Stimulated activated CD4-positive, alpha-beta T cell treated with anti-CD3 and anti-CD28 coated beads, TNF-alpha, amount 100 ng/mL, for 24 hours (primary cell): ENCODE measurements at places on chromosomes 16 and 17.

DNA sequence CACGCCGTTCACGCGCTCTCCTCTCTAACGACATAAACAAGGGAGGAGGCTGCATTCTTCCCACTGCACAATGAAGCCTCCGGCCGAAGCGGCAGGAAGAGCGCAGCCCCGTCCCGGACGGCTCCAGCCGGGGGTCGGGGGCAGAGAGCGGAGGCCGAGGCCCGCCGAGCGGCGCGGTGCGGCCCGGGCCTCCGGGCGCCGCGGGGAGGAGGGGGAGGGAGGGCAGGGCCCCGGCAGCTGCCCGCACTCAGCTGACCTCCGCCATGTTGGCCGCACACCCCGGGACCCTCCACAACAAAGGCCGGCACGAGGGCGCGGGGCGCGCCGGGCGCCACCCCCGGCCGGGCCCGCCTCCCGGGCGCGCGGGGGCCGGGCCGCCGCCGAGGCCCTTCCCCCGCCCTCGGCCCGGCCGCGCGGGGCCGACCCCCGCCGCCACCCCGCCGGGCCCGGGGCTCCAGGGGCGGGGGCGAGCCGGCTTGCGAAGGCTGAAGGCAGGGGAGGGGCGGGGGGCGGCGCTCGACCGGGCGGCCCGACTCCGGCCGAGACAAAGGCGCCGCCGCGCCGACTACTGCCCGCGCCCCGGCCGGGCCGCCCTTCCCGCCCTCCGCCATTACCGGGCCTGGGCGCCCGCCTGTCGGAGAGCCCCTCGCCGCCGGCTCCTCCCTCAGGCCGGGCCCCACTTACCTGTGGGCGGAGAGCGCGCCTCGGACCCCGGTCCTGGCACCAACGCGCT is 527 bp downstream of the SIAH1 start:
- DNase-seq = no peak

- DNase-seq = no peak
Observed at GRCh38 chr17:28466521-28467048, 6.9 kb upstream of the SLC13A2 start.

GRCh38 chr17:8506145-8506544 is 70.5 kb downstream of the NDEL1 start:
- DNase-seq = no peak

- no peak for DNase-seq
Observed at GRCh38 chr16:4882633-4883285, 35.5 kb downstream of the UBN1 start.

DNA sequence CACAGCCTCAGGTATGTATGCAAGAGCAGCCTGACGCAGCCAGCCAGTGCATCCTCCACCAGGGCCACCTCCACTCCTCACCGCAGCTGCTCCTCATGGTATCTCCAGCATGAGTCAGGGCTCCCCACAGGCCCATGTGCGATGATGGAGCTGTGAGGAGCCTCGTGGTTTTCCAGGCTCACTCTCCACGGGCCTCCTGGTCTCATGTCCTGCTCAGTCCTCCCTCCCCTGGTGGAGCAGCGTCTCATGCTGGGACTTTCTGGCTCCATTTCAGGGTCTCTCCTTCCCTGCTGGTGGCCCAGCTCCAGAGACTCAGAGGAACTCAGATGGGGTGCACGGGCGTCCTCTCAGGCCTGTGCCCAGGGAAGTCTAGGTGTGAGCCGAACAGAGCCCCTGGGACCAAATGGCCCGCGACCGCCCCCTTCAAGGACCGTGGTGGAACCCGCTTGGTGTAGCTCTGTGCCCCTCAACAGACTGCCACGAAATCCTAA is 70.4 kb downstream of the METRNL start:
- no peak for DNase-seq

GRCh38 chr16:5557448-5557847 is 459.9 kb upstream of the EEF2KMT start:
- DNase-seq = no peak

DNA sequence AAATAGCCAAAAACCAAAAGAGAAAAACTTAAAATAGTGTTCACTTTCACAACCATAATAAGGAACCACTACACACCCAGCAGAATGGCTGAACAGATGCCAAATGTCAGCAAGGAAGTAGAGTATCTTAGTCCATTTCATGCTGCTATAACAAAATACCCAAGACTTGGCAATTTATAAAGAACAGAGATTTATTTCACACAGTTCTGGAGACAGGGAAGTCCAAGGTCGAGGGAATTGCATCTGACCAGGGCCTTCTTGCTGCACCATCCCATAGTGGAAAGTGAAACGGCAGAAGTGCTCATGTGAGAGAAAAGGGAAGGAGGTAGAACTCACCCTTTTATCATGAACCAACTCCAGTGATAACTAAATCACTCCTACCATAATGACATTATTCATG is 33.8 kb upstream of the CCL22 start:
- no peak for DNase-seq

DNA sequence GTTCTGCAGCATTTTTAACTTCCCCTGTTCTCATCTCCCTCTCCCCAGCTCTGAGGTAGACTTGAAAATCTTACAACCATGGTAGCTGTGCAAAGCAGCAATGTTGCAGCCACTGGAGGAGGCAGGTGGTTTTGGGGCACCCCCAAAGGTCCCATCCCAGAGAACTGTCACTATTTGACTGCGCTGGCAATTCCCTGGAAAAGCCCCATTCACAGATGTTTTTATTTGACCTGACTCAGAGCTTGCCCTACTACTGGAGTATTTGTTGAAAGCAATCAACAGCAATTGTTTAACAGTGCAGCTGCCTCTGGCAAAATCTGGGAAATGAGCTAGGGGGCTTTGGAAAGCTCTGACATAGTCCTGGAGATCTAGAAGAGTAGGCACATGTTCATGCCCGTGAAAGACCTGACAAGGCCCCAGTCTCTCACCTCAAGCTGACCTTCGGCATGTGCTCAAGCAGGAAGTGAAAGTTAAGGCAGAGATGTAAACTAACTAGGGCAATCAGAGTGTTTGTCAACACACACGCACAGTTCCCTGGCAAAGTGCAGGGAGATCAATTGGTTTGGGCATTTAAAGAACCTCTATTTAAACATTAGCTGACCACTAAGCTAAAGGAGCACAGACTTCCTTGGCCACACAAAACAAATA is 19.7 kb upstream of the PIK3R5 start:
- no peak for DNase-seq

DNA sequence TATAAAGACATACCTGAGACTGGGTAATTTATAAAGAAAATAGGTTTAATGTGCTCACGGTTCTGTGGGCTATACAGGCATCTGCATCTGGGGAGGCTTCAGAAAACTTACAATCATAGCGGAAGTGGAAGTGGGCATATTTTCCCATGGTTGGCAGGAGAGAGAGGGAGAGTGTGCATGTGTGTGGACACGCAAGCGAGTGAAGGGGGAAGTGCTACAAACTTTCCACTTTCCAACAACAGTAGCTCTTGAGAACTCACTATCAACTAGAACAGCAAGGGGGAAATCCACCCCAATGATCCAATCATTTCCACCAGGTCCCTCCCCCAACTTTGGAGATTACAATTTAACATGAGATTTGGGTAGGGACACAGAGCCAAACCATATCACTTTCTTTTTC is 11.1 kb downstream of the TAOK1 start:
- no peak for DNase-seq

GRCh38 chr16:83138976-83139690 is 512.4 kb downstream of the CDH13 start:
- no peak for DNase-seq

- no peak for DNase-seq
Observed at GRCh38 chr16:13377143-13377542, 475.7 kb downstream of the SHISA9 start.

- DNase-seq = no peak
Observed at GRCh38 chr17:45369421-45369820, 52.6 kb upstream of the MAP3K14 start.

DNA sequence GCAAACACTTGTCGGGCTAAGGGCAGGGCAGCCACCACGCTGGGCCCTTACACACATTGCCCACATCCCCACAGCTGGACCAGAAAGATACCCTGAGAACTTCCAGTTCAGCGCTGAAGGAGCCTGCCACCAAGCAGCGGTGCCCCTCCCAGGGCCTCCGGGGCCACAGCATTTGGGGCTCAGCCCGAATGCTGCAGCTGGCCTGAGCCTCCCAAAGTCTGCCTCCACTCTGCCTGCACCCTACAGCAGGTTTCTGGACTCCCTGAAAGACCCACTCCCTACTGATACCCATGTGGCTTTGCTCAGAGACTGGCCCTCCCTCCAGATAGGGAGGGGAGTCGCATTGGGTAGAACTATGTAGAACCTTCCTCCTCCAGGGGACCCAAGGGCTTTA is 1.5 kb downstream of the MCRIP1 start:
- no peak for DNase-seq

- no peak for DNase-seq
Observed at GRCh38 chr17:3723188-3723555, 531 bp upstream of the HASPIN start.

DNA sequence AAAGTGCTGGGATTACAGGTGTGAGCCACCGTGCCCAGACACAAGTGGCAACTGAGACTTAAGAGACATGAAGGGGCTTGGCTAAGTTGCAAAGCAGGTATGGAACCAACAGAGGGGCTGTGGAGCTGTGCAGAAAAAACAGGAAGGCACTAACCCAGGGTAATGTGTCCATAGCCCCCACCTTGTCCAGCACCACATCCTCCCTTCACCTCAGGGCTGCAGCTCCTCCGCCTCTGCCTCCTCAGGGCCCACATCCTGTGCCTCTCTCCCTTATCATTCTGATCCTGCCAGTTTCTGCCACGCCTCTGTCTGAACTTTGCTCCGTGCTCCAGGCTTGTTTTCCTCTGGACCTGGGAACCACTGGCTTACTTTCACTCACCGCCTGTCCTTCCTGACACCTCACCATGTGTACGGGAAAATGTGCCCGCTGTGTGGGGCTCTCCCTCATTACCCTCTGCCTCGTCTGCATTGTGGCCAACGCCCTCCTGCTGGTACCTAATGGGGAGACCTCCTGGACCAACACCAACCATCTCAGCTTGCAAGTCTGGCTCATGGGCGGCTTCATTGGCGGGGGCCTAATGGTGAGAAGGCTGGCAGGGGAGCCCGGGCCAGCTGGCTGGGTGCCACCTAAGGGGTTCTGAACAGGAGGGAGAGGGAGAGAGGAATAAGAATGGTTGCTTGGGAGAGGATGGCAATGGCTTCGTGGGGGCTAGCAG is at the start of gene TM4SF5:
TSS of gene TM4SF5 (plus strand) at position 368 of the 716 bp plus-strand sequence. CDS start at position 405, 37 bp downstream.
- no peak for DNase-seq

GRCh38 chr17:7258731-7259554 is 3.3 kb downstream of the CLDN7 start:
- DNase-seq = no peak

GRCh38 chr17:65134035-65134434 is 3.1 kb upstream of the RGS9 start:
- no peak for DNase-seq

DNA sequence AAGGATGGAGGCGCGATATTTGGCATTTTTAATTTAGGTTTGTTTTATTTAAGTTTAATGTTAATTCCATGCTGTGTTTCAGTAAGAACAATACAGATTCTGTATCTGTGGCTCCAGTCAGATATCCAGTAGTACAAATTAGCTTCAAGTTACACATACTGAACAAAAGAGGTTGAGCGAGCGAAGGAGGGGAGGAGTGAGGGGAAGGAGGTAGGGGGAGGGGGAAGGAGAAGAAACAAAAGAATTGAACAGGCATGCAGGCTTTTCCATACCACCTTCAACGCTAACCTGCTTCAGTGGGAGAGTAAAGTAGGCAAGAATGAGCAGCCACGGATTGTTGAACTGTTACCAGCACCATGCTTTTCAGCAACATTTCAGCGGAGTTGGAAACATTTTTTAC is 55.5 kb downstream of the YWHAE start:
- no peak for DNase-seq

DNA sequence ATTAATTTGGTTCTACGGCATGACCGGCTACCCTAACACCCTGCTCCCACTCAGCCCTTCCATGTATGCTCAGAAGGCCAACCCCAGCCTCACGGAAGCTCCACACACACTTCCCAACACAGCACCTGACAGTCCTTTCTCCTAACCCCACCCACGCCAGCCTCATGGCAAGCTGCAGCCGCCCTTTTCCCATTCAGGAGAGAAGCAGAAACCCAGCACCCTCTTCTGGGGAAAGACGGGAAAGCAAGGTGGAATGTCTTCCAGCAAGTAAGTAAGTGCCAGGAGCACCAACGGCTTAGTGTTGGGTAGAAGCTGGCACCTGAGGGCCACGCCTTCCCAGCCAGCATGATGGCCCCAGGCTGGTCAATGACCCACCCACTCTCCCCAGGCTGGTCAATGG is 32.1 kb downstream of the ABR start:
- DNase-seq = no peak

DNA sequence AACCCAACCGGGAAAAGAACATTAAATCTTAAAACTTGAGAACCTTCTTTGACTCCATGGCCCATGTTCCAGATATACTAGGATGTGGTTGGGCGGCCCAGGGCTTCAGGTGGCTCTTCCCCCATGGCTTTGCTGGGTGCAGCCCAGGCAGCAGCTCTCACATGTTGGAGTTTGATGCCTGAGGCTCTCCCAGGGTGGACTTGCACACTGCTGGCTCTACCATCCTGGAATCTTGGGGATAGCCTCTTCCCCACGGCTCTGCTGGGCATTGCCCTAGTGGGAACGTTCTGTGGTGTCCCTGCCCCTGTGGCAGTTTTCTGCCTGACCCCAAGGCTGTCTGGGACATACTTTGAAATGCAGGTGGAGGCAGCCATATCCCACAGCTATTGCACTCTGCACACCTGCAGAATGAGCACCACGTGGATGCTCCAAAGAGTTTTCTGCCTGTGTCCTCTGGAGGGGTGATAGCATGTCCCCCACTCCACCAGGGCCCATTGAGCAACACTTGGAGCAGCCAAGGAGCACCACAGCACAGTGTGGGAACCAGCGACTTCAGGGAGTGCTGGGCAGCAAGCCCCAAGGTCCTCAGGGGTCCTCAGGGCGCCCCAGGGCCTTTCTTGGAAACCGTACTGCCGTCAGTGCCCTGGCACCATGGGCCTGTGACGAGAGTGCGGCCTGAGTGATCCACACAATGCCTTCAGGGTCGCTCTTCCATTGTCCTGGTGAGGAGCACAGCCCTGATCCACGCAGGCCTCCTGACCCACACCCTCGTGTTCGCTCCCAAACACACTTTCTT is 70.8 kb downstream of the GOSR1 start:
- no peak for DNase-seq

- DNase-seq = no peak
Observed at GRCh38 chr16:9417898-9418297, 326.5 kb downstream of the HAPSTR1 start.

DNA sequence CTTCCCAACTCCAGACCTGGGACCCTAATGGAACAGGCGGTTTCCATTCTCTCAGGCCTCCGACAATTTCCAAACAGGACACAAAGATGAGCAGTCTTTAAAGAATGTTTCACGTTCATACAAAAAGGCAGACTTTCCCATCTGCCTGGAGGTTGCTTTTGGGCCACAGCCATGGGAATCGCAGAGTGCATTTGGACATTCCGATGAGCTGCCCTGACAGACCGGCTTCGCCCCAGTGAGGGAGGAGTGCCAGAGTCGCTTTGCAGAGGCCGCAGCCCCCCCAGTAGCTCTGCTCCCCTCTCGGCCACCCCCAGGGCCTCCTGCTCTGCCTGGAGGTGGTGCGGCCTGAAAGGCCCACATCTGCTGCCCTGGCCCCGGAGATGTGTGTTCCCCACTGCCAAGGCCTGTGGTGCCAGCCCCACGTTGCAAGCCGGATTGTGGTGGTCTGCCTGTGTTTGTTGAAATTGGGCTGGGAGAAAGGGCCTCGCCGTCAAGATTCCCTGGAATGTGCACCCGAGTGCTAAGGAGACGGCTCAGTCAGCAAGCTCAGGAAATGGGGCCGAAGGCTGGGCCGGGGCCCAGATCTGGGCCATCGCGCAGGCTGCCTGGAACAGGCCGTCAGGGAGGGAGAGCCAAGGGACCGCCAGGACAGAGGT is 89.8 kb downstream of the C16orf95 start:
- DNase-seq = no peak
